ENCODE measurements at places on chromosomes 6 and 20.

- DNase-seq, result no peak
Measured at GRCh38 chr6:33935439-33936080, 131.8 kb upstream of the MLN start.

DNA sequence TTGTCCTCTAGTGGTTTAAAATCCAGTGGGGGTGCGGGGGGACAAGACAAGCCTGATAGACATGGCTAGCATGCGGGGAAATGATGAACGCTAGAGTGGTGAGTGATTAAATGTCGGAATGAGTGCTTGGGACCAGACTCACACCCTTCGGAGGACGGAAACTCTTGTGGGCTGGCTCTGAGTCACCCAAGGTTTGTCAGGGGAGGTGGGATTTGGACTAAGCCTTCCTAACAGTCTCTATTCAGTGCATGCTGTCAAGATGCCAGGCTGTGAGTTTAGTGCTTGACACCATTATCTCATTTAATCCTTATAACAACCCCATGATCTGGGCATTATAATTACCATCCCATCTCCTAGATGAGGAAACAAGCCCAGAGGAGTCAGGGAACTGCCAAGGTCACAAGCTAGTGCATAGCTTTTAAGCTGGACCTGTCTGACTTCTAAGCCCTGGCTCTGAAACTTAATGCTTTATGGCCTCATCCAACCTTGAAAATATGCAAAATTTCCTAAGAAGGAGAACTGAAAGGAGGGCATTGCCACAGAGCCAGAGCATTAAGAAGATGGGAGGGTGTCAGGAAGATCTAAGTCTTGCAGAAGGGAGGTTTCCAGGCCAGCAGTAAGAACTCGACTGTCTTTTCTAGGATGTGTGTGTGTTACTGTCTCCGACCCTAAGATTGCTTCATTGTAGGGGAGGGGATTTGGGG lies 168.7 kb upstream of the LRFN2 start:
- no peak for DNase-seq

DNA sequence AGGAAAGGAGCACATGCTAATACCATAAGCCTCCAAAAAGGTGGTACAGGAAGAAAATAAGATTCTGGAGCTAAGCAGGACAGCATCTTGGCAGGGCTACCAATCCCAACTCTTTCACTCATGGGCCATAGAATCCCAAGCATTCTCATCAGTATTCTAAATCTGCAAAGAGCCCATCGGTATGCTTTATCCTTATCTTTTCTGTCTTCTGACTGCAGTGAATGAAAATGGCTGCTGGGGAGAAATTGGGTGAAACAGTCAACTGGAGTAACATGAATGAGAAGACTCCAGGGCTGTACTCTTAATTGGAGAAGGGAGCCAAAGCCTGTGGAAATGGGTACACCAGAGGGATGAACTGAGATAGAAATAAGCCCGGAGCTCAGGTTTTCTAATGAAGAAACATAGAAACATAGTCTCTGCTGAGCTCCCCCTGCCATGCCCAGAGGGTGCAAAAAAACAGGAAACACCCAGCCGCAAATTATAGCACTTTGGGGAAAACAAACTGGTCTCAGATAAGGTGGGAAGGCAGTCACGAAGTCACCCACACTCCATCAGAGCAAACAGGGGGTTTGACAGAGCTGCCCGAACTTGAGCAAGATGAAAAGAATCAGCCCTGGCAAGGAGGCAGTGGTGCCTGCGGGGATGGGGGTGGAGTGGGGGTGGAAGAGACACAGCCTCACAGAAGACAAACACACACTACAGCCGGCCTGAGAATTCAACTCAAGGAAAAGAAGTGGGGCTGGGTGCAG lies 35.4 kb upstream of the E2F3 start:
- no peak for DNase-seq

DNA sequence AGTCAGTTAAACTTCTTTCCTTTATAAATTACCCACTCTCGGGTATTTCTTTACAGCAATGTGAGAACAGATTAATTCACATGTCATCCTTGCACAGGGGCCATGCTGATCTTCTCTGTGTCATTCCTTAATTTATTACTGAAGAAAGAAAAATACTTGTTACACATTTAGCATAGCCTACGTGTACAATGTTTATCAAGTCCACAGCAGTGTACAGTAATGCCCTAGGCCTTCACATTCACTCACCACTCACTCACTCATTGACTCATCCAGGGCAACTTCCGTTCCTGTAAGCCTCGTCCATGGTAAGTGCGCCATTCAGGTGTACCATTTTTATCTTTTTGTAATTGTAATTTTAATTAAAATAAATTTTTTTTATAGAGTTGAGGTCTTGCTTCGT lies 73.6 kb downstream of the RSPH3 start:
- no peak for DNase-seq

GRCh38 chr6:166777096-166777630 lies 150.1 kb upstream of the RPS6KA2 start:
- no peak for DNase-seq

DNA sequence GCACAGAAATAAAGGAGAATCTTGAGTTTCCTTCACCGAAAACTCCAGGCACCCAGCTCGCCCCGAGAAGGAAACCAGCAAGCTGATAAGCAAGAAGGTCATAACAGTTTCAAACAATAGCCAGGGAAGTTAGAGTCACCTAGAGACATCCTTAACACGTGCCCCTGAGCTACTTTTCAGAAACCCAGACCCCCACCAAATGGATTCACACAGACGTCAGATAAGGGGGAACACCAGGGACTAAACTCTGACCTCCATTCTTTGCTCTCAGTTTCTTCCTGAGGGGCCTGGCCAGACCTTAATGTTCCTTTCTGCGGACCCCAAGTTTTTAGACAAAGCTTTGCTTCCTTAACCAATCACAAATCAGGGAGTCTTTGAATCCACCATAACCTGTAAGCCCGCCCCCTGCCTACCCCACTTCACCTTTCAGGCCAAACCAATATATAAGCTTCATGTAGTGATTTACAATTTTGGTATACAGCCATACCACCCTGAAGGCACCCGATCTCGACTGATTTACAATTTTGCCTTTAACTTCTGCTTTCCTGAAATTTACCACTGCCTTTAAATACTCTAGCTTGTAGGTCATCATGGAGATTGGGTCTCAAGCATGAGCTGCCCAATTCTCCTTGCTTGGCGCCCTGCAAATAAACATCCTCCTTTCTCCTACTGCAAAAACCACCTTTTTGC lies 11.7 kb downstream of the SOD2 start:
- DNase-seq, result no peak

DNA sequence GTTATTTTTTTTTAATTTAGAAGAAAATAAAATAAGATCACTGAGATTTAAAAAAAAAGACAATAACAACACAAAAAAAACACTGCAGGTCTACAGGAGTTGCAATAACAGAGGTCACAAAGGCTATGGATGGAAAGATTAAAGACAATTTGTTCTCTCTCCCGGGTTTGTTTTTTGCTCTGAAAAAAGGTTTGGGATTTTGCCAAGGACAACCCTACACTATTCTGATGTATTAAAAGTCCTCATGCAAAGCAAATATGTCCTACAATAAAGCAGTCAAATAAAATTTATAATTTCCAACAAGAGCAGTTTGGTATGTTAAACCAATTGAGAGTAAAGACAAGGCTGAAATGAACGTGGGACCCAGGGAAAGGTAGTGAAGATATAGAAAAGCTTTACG lies 55.6 kb downstream of the PTPRK start:
- no peak for DNase-seq

- no peak for DNase-seq
Measured at GRCh38 chr6:154996016-154996590, 988 bp downstream of the TIAM2 start.

GRCh38 chr6:11766043-11766442 lies 12.6 kb downstream of the ADTRP start:
- DNase-seq, result no peak

DNA sequence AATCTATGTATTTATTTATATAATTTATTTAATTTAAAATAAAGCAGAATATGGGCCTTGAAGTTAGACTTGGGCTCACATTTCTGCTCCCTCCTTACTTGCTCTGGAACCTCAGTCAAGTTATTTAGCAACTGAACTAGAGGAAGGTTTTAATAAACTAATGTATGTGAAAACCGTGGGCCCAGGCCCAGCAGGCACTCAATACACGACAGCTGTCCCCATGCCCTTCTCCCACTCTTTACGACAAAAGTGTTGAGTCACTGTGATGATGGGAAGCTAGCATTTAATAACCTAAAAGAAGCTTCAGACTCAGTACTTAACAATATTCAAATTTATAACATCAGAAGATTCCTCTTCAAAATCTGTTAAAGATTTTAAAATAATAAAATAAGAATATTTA lies 46.7 kb downstream of the SERAC1 start:
- DNase-seq, result no peak

- DNase-seq, result no peak
Measured at GRCh38 chr20:45087097-45087790, 13.7 kb downstream of the KCNS1 start.

DNA sequence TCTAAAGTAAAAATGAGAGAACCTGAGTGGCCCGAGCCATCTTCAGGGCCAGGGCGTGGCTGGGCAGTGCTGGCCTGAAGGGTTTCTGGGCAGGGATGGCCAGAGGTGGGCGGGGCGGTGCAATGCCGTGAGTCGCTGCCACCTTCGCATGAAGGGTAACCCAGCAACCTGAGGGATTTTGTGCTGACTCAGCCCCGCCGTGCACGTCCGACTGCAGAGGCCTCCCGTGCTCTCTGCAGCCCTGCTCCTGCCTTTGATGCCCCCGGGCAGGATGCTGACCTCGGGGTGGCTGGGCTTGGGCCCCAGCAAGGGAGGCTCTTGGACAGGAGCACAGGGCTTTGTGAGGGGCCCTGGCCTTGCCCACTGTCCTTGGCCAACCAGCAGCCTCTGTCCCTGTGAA lies 81.7 kb upstream of the GATA5 start:
- no peak for DNase-seq

GRCh38 chr6:84150705-84151104 lies 76.7 kb downstream of the CEP162 start:
- DNase-seq, result no peak

DNA sequence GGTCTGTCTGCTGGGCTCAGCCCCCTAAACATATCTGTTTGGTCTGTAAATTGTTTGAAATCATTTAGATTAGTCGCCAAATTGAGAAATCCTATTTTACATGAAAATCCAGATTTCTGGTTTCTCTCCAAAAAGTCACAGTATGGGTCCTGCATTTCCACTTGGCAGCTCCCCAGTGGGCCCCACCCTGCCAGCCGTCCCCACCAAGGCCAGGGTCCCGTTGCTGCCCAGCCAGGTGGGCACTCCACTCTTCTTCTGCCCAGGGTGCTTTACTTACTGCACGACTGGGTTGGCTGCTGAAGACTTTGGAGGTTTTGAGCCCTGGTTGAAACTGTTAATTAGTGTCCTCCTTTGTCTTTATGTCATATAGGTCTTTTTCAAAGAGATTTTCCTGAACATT lies 50.4 kb downstream of the ARFGEF2 start:
- no peak for DNase-seq

DNA sequence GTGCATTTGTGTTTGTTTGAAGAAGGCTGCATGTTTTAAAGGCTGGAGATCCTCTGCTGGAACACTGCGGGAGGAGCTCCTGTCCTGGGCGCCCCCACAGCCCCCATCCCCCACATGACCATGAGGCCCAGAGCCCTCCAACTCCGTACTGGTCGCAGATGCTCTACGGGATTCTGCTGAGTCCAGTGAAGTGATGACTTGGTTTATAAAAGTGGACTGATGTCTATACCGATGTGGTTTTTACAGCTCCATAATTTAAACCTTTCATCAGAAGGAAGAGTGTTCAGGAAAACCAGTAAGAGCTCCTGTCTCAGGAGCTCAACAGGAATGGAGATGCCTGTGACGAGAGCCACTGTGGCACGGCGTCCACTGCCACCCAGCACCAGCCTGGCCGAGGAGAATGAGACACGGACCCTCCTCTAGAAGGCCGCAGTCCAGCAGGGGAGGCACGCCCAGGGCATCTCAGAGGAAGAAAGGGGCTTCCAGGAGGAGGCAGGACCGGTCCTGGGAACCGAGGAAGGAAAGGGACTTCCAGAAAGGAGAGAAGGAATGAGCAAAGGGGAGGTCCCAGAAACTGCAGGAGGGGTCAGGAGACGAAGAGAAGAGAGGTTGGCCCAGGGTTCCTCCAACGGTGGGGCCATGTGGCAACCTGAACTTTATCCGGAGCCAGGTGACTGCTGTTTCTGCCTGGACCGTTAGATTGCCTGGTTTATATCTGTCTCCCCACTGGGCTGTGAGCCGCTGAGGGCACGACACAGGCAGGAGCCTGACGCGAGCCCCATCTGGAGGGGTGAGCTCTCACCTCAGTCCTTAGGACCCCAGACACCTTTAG lies 26.9 kb downstream of the BFSP1 start:
- DNase-seq, result no peak

- no peak for DNase-seq
Measured at GRCh38 chr20:40628877-40629276, 60.2 kb downstream of the MAFB start.

DNA sequence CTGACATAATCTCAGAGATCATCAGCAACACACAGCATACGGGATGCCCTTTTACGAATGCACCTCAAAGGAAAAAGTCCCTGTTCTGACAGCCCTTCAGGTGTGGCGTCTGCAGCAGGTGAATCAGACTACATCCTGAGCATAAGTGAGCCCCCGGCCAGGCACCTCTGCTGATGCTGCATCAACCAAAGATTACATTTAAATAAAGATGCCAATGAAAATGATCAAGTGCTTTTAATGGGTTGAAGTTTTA lies 58.7 kb downstream of the INSM1 start:
- DNase-seq, result no peak

GRCh38 chr20:34426026-34426425 lies 63.0 kb downstream of the ITCH start:
- DNase-seq, result no peak

DNA sequence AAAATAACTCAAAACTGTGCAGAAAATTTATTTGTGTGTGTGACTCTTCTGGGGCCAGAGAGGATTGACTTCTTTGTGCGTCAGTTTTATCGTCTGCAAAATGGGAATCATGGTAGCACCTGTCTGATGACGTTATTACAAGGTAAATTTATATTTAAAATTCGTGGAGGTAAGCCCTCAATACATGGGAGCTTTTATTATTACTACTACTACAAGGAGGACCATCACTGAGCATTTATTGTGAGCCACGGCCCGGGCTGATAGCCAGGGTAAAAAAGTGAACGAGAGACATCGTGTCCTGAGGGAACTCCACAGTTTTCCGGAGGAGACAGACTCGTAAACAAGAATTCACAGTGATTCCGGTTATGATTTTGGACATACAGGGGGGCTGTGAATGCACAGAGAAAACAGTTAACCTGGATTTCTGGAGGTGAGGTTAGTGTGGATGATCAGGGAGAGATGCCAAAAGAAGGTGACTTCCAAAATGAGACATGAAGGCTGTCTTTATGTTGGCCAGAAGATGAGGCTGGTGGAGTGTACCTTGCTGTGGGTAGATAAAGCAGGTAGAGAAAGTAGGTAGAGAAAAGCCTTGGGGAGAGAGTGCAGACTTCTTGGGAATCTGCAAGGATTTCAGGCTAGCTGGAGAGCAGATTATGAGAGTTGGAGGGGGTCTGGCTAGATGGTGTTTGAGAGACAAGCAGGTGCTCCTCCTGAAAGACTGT lies 10.6 kb upstream of the SERINC3 start:
- DNase-seq, result no peak

All from left hindlimb (tissue), 1 donor.